ENCODE measurements at places on chromosomes 3 and 15.

DNA sequence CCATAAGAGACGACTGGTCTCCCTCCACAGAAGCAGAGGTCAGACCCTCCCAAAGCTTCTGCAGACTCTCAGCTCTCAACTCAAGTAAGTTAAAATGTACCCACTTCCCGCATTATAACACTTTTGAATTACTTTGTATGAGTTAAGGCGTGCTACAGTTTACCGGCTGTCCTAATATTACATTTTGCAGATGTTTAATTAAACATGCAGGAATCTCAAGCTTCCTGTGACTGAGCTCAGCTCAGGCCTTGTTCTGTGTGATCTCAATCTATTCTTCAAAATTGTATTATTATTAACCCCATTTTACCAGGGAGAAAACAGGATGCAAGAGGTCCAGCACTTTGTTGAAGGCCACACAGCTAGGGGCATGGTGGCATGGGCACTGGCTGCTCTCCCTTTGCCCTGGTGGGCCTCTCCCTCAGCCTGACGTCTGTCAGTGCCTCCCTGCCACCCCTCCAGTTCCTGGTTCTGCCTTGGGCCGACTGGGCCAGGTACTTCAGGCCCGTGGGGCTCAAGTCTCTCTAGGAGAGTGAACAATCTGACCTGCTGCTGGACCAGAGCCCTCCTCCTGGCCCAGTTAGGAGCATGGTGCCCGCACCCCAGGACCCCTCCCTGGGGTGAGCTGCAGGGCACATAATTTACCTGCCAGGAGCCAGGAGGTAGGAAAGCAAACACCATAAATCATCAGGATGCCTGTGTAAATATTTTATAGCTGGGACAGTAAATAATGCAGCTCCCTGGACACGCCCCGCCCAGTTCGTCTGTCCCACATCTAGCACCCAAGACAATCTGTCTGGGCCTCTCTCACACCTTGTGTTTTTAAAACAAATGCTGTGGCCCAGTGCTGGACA lies 14.9 kb upstream of the RFT1 start:
- no peak for DNase-seq

DNA sequence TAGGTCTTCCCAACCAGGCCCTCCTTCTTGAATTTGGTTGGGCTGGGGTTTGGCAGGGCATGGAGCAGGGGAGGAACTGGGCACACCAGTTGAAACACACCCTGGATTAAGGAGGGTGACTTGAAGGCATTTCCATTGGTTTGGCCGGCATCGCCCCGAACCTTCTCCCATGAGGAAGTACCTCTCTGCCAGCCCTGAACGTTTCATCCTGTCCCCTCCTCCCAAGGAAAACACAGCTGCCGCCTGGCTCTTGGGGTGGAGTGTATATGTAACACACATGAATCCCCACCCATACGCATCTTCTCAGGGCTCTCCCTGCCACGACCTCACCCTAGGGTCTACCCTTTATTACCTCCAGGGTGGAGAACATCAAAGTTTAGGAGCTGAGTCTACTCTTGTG lies 14.6 kb downstream of the UBAP1L start:
- DNase-seq = no peak

GRCh38 chr3:40923143-40923542 lies 276.2 kb upstream of the CTNNB1 start:
- DNase-seq = no peak

DNA sequence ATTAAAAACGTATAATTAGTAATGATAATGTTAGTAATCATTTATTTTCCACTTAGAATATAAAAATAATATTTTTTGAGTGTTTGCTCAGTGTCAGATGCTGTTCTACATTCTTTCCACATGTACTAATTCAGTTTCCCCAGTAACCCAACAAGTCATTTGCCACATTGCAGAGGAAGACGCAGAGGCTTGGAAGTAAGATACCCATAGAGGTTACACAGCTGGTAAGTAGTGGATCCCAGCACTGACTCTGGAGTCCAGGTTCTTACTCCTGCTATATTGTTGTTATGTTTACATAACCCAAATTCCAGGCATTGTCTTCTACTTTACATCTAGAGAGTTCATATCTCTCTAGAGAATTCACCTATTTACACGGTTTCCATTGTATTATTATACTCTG lies 48.2 kb upstream of the MYO5C start:
- DNase-seq = no peak

DNA sequence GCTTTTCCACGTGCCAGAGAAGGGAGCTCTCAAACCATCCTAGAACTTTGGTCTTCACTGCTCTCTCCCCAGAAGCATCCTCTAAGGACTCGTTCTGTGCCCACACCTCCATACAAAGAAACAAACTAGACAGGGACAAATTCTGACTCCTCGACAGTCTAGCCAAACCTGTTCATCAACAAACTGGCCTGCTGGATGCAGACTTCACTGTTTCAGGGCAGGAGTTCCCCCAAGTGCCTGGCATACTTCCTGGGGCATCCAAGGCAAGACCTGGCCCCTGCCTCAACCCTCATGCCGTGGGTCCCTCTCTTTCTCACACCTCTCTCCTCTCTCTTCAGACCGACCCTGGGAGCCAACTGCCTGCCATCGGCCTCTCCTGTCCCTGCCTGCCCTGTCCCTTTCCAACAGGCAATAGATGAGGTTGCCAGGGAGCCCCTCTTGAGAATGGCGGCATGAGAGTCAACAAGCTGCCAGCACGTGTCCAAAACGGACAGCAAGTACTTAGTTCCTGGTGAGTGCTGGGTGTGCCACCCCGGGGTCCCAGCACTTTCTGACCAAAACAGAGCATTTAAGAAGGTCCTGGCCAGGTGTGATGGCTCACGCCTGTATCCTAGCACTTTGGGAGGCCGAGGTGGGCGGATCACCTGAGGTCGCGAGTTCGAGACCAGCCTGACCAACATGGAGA lies 79.1 kb upstream of the HES1 start:
- DNase-seq = no peak

DNA sequence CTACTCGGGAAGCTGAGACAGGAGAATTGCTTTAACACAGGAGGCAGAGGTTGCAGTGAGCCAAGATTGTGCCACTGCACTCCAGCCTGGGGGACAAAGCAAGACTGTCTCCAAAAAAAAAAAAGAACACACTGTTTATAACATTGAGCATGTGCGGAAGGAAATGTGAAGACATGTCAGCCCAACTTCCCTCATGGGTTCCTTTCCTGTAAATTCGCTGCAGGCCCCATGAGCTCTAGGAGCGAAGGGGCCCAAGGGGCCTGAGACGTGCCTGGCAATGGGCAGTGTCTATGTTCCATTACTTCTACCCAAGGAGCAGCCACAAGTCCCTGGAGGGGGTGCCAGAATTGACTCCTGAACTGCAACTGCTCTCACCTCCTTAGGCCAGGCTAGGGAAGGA lies 3.2 kb downstream of the PFKFB4 start:
- no peak for DNase-seq

- no peak for DNase-seq
Observed at GRCh38 chr15:36778531-36778930, 199.1 kb downstream of the CDIN1 start.

DNA sequence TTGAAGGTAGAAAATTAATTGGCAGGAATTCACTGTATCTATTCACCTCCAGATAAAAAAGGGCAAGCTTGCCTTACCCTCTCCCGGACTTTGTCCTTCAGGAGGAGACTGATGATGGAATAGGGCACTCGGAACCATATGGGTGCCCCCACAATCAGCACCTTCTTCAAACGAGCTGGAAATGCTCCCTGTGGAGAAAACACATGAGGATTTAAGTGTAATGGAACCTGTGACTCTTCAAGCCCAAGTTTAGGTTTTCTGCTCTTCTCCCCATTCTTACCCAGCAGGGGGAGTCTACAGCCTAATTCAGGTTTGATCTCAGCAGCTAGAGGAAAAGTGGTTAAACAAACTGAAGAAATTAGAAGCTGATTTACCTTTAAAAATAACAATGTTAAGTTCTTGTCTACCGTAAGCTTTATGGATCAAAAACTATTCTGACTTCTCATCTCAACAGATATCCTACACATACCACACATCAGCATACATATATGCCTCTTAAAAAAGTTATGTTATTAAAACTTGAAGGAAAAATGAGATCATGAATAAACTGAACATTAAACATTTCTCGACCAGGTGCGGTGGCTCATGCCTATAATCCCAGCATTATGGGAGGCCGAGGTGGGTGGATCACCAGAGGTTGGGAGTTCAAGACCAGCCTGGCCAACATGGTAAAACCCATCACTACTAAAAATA lies 57.5 kb upstream of the SIN3A start:
- DNase-seq = no peak

DNA sequence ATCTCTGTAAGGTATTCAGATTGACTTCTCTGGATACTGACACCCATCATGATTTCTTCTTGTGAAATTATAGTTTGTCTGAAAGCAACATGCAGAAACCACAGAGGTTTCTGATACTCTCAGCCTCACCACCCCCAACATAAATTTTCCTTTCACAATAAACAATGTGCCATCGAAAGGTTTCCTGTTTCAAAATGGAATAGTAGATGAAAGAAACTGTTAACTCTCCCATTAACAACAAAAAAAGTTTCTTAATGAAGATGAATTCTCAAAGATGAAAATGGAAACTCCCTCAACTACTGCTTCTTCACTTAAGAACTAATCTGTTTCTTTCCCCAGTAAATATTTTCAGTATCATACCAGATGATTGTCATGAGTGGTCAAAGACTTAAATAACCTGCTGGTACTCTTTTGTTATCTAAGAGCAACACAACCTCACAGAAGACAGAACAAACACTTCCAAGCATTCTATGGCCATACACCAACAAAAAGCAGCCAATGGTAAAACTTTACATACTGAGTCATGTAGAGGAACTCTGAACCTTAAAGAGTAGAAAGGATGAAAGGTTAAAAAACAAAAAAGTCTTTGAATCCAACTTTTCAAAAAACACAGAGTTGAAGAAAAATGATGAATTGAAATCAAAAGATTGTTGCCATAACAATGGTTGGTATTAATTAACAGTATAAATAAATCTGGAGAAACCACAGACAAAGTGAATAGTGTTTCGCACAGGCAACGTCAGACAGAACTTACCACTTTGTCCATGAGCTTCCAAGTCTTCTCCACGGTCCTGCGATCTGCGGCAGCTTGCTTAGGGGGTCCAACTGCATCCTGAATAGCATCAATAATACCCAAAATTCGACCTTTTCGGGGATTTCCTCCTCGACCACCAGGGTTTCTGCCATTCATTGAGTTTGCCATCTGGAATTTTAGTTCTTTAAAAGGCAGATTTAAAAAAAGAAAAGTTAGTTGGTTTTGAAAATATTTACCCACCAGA lies 1.9 kb downstream of the CBLB start:
- no peak for DNase-seq

DNA sequence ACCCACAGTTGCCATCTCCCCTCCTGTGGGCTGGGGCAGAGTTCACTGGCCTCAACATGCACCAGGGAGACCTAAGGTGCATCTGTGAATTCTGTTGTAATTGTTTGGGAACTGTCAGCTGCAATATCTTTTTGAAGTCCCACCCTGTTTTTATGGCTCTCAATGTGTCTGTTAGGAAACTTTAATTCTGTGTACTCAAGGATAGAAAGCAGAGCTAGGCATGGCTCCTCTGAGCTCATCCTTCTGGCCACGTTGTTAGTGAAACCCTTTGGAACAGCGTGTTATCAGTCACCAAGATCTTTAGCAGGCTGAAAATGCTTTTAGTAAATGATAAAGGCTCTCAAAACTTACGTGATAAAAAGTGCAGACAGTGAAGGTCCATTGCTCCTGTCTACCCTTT lies 33.6 kb upstream of the MTMR10 start:
- DNase-seq = no peak

DNA sequence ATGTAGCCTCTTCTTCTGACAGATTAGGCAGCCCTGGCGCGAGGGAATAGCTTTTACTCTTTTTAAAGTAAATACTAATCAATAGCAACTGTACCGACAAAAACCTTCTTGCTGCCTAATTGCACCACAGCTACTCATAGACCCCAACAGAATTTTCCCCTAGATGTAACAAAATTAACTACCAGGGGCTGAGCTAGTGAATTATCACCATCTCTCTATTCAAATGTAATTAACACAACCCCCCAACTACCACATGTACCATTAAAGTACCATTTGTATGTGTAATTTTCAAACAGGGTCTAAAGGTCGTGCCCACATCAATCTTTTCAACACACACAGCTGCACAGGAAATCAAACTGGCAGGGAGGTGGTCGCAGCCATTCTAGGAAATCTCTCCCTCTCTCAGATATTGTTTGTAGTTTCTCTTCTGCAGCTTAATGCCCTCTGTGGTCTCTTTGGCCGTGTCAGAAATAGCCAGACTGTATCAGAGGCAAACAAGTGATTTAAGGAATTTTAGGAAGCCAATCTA lies 322.9 kb downstream of the RORA start:
- DNase-seq = no peak

- DNase-seq = no peak
Observed at GRCh38 chr3:109023167-109023566, 69.5 kb upstream of the GUCA1C start.

DNA sequence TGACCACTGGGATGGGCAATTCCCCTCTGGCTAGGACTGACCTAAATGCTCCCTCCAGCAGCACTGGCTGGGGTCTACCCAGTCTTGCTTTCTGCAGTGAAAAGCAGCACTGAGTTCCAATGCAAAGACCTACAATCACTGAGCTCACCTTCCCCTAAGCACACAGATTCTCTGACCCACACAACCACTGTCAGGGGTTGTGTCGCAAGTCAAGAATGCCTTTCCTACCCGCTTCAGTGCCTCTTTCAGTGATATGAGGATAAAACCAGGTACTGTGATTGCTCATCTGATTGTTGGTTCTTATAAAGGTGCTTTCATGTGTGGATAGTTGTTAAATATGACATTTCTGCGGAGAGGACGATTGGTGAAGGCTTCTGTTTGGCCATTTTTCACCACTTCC lies 345.6 kb downstream of the GAP43 start:
- DNase-seq = no peak

DNA sequence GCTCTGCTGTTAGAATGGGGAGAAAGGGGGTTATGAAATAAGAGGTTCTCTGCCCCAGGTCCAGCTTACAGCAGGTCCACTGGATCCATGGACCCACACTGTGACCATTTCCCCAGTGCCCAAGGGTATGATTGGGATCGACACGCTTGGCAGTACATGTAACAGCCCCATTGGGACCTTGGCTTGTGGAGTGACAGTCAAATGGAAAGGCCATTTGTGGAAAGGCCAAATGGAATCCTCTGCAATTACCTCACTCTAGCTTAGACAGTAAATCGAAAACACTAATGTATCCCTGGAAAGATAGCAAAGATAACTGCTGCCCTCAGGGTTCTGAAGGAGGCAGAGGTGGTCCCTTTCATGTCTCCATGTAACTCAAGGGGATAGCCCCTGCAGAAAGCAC lies 109.1 kb downstream of the MINAR1 start:
- DNase-seq = no peak

GRCh38 chr15:88894819-88895767 lies at the start of gene HAPLN3:
HAPLN3 (minus strand) TSS chr15:88895544; CDS start chr15:88887298, 8,246 bp downstream.
- DNase-seq = no peak

GRCh38 chr15:48693484-48693883 lies 48.0 kb upstream of the FBN1 start:
- no peak for DNase-seq

DNA sequence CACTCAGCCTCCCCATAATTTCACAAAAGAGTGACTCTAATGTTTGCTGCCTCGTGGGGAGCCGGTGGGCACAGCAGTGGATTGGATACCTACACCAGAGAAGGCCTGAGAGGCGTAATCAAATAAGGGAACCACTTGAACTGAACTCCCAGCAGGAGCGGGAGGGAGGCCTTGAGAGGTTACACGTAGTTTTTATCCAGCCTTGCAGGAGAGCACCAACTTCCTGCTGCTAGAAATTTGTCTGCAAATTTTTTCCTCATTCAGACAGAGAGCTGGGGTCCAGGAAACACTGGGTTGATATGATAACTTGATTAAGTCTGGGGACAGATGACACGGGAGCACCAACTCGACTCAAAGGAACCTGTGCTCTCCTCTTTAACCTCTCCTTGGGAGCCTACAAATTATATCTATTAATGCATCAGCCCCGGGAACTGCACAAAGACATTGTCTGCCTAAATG lies 69.8 kb downstream of the HES1 start:
- DNase-seq = peak; percentile 71

Measured in NCI-H2029 treated with DMSO at 0.1 percent for 48 hours (cell line).